Fibroblast of skin of abdomen (primary cell): ENCODE measurements at places on chromosomes 6 and 20.

GRCh38 chr6:88380083-88380482, 213.9 kb upstream of the CNR1 start:
- peak; percentile 57 for DNase-seq

DNA sequence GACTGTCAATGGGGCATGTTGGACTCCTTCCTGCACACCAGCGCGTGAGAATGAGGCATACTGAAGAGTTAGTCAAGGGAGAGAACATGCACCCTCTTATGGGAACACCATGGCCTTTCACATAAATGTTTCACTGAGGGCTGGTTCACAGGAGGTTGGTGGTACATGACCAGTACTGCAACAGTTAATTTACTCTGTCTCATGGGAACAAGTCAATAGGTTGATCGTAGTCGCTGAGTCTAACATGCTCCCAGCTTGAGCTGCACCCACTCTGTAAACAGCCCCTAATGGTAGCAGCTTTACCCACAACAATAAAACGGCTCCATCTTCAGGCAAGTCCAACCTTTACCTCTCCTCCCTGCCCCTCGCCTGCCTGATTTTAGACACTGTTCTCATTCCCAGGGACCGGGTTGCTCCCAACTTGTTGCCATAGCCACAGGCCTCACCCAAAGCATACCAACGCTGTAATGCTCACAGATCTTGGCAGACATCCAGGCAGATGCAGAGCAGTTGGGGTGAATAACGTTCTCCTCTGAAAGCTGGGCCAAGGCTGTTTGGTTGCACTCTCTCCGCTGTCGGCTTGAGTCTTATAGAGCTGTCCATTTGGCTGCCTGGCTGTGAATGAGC, 111.3 kb downstream of the LY86 start:
- DNase-seq, result peak; percentile 96

DNA sequence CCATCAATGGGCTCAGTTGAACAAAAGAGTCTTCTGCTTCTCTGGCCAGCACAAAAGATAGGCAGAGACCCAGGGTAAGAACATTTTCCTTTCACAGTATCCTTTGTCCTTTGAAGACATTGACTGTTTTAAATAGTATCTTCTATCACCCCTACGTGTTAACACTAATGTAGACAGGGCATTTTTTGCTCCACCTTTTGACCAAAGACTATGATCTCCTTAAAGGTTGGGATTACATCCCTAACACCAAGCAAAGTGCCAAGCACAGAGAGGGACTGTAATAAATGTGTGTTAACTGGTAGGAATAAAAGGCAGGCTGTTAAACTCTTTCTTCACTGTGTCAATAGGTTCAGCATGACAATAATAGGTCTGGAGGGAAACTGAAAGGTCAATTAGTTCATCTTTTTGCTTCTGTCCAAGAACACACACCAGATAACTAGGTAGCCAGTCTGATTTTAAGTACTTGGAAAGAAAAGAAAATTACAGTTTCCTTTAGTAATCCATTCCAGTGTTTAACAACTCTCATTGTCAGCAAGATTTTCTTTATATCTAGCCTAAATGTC, 63.6 kb upstream of the NOX3 start:
- no peak for DNase-seq

- peak; percentile 58 for DNase-seq
These were observed 76.4 kb upstream of the RNF24 start for GRCh38 chr20:4091490-4092479.

DNA sequence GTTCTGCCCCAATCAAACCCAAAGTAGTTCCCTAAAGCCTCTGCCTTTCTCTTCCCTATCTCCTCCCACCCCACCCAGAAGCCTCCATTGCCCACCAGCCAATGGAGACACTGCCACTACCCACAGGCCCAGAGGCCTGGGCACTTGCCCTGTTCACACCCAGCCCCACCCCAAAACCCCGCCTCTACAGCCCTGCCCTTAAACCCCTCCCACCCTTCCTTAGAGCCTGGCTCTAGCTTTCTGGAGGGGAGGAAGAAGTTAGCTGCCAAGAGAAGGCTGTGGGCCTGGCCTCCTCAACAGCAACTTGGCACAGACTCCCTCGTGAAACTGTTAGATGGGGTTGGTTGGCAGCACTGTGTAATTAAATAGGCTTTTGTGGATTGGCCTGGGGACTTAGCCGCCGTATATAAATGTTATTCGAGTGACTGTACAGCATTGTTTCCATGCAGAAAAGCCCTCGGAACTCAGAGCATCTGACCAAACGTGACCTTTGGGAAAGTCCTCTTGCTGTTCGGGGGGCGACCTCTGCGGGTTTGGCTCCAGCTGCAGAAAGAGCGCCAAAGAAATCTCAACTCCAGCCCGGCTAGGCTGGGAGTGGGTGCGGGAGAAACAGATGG, 31.4 kb downstream of the COL11A2 start:
- DNase-seq, result peak; percentile 77
